ENCODE measurements at places on chromosomes 11 and 22.

GRCh38 chr11:66510990-66511339 lies 530 bp downstream of the BBS1 start:
- DNase-seq = no peak

DNA sequence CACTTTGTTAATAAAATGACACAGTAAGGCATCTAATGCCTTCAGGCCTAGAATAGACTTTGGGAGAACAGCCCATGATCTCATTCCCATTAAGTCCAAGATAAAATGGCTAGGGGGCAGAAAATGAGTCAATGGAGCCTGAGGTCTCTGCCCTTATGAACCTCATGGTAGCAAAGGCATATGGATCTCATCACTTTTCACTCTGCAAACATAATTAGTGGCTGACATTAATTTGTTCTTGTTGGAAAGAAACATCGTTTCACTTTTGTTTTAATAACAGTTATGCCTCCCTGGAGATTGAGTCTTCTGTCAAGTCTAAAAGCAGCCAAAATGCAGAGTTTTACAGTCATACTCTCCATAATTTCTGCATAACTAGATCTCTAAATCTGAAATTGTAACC lies 111.8 kb upstream of the API5 start:
- no peak for DNase-seq

GRCh38 chr22:39570226-39570625 lies 327 bp upstream of the CACNA1I start:
- no peak for DNase-seq

GRCh38 chr11:108405706-108406105 lies 61.6 kb downstream of the C11orf65 start:
- no peak for DNase-seq

GRCh38 chr11:11217289-11217928 lies 135.6 kb downstream of the CSNK2A3 start:
- DNase-seq = no peak

GRCh38 chr22:46948411-46949144 lies 186.1 kb downstream of the TBC1D22A start:
- DNase-seq = no peak

DNA sequence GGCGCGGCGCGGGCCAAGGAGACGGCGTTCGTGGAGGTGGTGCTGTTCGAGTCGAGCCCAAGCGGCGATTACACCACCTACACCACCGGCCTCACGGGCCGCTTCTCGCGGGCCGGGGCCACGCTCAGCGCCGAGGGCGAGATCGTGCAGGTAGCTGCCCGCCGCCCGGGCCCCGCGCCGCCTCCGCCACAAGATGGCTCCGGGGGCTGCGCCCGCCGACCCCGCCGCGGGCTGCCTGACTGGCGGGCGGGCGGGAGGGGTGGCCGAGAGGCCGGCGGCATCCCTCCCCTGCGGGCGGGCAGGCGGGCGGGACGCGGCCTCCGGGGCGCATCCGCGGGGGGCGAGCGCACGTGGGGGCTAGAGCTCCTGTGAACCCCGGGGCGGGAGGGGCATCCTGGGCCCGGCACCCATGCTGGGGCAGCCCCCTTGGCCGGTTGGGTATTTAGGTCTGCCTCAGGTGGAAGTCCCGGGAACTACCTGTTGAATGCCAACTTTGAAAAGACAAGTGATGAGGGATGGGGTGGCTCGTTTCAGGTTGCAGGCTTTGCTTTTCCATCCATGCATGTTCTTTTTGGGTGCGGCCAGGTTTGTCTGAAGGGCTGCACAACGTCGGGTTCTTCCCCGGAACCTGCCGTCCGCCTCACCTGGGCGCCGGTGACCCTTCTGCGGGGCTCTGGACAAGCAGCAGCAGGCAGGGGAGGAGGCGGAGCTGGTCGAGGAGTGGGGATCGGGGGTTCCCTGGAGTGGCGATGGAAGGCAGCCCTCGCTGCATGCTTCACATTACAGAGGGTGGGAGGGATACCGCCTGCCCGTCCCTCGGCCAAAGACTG lies 760 bp downstream of the ZNRF3 start:
- peak; percentile 56 for DNase-seq

- no peak for DNase-seq
These were observed 8.8 kb downstream of the ASPHD2 start for GRCh38 chr22:26437694-26438392.

DNA sequence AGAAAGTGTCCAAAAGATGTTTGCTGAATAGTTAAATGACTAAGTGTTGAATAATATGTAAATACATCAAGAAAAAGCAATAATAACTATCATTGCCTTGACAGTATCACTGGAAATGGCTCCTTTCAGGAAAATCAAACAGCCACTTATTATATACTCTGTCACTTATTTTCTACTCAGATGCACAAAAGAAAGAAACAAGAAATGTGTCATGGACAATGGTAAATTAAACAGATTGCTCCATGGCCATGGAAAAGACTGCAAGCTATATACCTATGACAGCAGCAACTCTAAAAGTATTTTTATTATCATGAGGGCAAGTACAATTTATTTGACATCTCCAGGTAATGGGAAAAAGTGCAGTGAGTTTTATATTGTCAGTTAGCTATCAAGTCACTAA lies 52.9 kb upstream of the GUCY1A2 start:
- no peak for DNase-seq

GRCh38 chr11:90700789-90701439 lies 478.1 kb upstream of the CHORDC1 start:
- DNase-seq = no peak

DNA sequence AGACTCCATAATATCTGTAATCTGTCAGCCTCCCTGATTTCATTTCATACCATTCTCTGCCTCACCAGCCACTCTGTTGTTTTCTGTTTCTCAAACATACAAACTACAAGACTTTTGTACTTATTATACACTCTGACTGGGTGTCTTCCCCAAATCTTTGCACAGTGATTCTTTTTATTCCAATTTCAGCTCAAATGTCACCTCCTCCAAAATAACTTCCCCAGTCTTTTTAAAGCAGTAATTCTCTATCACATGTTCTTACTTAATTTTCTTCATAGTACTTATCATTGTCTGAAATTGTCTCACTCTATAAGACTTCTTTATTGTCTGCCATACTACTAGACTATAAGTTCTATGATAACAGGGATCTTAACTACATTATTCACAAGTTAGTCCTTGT lies 19.6 kb downstream of the SOX6 start:
- DNase-seq = no peak

GRCh38 chr22:44526779-44527126 lies 28.7 kb upstream of the RTL6 start:
- no peak for DNase-seq

DNA sequence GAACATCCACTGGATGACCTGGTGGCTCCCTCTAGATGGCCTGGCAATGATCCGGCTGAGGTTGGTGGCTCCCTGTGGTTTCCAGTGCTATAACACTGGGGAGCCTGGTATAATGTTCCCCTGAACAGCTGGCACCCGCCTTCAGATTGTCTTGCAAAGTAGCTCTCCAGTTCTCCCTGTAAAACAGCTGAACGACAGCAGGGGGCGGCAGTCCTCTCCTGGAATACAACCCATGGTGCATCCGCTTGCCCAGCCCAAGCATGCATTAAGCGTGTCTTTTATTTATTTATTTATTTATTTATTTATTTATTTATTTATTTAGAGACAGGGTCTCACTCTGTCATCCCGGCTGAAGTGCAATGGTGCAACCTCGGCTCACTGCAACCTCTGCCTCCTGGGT lies 258.9 kb downstream of the BUD13 start:
- DNase-seq = peak; percentile 59

- DNase-seq = no peak
These were observed 127.4 kb downstream of the SLC17A6 start for GRCh38 chr11:22465620-22466019.

DNA sequence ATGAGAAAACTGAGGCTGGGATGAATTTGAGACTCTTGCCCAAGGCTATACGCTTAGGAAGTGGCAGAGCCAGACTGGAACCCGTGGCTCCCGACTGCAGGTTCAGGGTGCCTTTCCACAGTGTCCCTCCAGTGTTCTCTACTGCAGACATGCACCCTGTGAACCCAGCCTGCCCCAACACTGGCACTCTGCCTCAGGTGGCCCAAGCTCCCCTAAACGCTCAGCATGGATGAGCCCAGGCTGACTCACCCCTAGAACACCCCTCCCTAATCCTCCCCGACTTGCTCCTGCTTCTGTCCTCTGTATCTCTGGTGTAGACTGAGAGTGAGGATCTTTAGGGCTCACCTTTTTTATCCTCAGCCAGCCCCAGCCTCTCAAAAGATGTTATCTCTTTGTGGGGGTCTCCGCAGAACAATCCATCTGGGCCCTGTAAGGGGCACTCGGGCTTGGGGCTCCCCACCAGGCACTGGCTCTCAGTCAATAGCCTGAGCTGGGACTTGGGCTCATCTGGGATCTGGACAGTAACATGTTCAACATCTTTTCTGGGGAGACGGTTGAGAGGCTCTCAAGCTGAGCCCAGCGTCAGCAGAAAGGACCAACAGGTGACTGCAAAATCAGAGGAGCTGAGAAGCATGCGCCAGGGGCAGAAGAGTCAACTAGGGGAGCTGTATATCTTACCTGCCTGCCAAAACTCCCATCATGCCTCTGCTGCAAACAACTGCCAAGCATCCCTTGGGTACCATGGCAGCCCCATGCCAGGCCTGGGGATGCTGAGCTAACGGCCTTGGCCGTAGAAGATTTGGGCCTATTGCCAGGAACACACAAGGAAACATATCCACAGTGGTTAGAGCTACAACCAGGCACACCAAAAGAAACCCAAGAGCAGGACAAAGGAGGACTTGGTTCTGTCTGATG lies 176.2 kb downstream of the BUD13 start:
- DNase-seq = no peak

GRCh38 chr11:130515829-130516553 lies 67.5 kb downstream of the ADAMTS15 start:
- DNase-seq = no peak

- DNase-seq = no peak
These were observed 9.7 kb downstream of the USP2 start for GRCh38 chr11:119371778-119372182.

- no peak for DNase-seq
These were observed 86.8 kb downstream of the TEAD1 start for GRCh38 chr11:12761029-12761428.

- DNase-seq = no peak
These were observed 61.3 kb downstream of the LRRC4C start for GRCh38 chr11:41398175-41398574.

DNA sequence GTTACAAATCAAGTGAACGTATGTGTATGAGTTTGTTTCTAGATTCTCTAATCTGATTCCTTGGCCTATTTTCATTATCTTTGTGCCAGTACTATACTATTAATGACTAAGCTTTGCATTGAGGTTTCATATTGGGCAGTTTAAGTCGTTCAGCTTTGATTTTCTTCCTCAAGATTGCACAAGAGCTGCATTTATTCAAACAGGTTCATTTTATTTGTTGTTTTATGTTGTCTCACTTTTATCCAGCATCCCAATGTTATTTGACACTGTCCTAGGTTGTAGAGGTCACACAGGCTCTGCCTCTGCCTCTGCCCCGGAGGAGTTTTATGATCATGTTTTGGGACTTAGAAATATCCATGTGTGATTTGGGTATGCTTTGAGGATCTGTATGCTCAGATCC lies 79.8 kb downstream of the TEAD1 start:
- no peak for DNase-seq

DNA sequence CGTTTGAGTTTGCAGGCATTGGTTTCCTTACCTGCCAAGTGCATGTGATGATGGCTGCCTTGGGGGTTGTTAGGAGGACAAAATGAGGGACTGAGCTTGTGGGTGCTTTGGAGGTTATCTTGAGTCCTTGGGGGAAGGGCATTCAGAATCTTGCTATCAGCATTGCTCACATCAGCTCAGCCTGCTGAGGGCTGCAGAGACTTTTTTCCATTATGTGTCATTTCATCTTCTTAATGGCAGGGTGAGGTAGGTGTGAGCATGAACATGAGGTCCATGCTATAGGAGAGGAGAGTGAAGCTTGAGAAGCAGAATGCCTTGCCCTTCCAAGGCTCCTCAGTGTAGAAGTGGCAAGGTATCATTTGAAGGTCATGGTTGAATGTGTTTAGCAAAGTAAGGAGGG lies 112.3 kb downstream of the MIAT start:
- DNase-seq = no peak

- no peak for DNase-seq
These were observed 24.0 kb upstream of the TMEM191C start for GRCh38 chr22:21443057-21443734.

GRCh38 chr11:104120493-104121137 lies 43.3 kb downstream of the PDGFD start:
- DNase-seq = no peak

GRCh38 chr11:13287681-13288080 lies 10.1 kb downstream of the BMAL1 start:
- DNase-seq = no peak

- DNase-seq = no peak
These were observed 9.2 kb downstream of the STARD10 start for GRCh38 chr11:72784662-72785061.

DNA sequence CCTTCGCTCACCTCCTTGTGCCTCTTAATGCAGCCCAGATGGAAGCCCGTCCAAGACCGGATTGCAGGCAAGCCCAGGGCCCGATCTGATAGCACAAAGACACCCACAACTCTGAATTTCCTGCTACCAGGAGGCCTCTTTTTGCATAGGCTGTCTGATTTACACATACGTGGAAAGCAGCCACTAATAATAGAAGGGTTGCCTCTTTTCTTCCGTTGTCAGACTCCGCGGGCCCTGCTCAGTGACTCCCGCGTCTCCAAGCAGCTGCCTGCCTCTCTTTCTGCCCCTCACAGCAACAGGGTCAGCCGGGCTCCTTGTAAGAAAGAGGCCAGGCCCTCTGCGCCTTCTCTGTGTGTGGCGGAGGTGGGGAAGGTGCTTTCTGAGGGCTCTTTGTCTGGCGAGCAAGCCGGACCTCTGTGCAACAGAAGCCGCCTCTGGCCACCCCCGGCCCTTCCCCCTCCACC lies 26.7 kb downstream of the FLI1 start:
- no peak for DNase-seq

DNA sequence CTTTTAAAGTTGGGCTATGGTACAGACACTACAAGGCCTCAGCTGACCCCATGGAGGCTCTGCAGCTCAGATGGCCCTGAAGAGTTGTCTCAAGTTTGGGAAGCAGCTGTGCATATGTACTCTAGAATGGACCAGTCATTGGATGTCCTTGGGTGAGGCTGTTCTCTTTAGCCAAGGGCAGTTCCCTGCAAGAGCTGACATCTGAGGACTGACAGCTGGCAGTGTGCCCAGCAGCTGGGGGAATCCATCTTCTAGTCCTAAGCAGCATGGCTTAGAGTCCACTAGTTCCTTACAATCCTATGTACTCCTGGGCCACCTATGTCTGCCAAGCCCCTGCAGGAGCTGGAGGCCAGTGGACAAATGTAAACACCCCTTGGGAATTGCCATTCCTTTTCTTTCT lies 76.5 kb downstream of the C11orf91 start:
- no peak for DNase-seq

DNA sequence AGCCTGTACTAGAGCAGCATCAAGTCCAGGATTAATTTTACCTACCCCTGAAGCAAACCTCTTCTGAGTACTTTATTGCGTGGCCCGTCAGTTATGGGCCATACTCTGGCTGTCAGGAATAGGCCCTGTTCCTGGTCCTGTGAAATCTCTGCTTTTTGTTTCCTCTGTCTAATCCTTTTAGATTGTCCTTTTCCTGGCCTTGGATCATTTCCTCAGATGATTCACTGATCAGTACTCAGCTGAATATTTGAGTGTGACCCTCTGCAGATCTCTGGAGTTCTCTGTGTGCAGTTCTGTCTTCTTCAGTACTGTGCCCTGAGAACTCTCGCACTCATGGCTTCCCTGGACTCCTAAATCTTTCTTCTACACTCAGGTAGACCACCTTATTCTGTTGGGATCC lies 123.5 kb downstream of the UVRAG start:
- DNase-seq = peak; percentile 9

- DNase-seq = peak; percentile 84
These were observed 19.9 kb downstream of the TSKU start for GRCh38 chr11:76803023-76803422.

Data from AG08396 (cell line).